GM10248 (cell line): ENCODE measurements at places on chromosomes 4 and X.

DNA sequence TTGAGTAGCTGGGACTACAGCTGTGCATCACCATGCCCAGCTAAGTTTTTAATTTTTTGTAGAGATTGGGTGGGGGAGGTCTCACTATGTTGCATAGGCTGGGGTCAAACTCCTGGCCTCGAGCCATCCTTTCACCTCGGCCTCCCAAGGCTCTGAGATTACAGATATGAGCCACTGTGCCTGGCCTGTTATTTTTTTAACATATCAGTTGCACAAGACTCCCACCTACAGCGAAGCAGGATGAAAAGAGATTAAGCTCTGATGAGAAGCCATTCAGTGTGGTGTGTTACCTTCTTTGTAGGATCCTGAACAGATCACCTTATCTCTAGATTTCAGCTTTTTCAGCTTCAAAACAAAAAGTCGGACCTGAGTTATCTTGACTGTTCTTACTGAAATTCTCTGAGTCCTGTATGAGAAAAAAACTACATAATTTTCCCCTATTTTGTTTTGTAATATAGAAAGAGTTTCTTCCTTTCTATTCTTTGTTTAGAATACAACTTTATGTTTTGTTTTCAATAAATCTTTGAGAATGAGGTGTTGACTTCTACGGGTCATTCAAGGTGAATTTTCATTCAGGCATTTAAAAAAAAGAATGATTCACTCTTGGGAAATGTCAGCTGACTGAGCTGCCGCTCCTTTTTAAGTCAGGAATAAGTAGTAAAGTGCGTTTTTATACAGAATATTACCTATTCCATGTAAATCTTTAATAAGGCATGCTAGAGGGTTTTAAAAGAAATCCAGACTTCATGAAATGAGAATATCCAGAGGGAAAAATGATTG lies 134.6 kb downstream of the ARSF start:
- DNase-seq = no peak

GRCh38 chr4:187903700-187904099 lies 91.9 kb upstream of the ZFP42 start:
- DNase-seq = no peak

GRCh38 chr4:4254666-4255065 lies 6.6 kb upstream of the TMEM128 start:
- DNase-seq = no peak

DNA sequence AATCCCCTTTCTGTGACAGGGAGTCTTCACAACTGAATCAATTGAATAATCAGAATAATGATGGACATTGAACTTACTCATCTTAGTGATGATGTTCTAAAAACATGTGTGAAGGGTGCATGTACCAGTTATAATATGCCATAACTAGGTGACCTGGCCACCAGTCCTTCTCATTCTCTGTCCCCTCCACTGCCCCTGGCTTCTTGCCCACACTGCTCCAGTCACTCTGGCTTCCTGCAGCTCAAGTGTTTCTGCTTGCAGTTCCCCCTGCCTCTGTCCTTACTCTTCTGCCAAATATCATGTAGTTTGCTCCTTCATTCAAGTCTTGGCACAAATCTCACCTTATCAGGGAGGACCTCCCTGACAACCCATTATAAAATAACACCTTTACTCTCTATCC lies 168.1 kb upstream of the SLC7A11 start:
- no peak for DNase-seq

DNA sequence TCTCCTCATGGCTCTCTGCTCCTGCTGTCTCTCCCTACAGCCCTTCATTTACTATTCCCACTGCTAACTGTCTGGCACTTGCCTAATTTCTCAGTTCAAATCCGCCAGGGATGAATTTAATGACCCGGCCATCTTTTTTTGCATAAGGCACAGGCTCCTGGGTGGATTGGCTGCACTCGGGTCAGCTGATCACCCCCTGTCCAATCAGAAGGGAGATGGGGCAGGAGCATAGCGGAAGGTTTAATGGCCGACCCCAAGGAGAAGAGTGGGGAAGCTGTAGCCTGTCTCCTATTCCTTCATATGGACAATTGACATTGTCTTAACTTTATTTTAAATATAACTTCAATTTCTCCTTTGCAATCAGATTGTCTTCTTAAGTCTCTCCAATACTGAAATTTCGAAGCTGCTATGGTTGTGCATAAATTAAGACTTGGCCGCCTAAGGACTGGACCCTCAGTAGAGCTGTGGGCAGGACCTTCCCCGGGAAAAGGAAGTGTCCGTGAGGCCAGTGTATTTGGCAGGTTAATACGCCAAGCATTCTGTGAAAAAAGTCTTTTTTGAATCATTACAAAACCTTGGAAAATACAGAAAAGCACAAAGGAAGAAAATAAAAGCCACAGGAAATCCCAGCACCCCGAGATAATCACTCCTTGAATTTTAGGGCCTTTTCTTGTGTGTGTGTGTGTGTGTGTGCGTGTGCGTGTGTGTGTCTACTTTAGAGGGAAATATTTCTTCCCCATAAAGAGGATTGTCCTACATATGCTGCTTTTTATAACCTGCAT lies 55.5 kb downstream of the SMIM20 start:
- no peak for DNase-seq

DNA sequence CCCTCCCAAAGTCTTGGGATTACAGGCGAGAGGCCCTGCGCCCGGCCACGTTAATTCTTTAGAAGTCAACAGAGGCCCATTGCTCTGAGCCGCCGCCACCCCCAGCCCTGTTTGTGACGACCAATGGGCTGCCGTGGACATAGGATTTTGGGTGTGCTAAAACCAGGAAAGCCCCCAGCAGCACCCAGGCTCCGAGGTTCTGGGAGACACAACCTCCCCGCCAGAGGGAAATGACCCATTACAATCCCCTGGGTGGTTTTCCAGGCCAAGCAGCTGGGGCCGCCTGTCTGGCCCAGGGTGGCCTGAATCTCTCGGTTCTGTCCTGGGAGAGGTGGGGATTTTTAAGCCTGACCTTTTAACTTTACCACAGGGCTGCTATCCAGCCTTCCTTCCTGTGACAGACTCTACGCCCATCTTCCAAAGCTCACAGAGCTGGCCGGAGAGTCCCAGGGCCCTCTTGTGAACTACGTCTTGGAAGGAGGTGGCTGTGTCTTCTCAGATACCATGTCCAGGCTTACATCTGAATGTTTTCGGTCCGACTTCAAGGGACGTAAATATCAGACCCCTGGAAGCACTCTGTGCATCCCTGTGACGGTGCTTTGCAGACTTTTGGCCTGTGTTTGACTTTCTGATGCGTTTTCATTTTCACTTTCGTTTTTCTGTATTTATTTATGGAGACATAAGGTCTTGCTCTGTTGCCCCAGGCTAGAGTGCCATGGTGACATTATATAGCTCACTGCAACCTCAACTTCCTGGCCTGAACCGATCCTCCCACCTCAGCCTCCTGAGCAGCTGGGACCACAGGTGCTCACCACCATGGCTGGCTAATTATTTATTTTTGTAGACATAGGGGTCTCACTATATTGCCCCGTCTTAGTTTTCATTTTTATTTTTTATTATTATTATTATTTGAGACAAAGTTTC lies 36.0 kb downstream of the P2RY8 start:
- peak; percentile 59 for DNase-seq

DNA sequence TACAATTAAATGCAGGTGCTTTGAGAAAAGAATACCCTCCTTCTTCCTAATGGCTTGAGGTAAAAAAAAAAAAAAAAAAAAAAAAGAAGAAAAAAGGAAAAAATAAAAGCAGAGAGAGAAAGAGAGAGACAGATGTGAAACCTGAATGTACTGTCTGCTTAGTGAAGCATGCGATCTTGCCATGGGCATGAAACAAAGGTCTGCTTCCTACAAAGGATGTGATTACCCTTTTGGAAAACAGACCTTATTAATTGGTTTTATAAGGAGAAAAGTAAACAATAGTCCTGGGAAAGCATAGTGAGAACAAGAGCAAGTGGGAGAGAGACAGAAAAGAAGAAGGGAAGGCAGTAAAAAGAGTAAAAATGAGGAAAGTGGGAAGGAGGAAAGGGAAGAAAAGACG lies 526.1 kb upstream of the PABPC4L start:
- DNase-seq = no peak

DNA sequence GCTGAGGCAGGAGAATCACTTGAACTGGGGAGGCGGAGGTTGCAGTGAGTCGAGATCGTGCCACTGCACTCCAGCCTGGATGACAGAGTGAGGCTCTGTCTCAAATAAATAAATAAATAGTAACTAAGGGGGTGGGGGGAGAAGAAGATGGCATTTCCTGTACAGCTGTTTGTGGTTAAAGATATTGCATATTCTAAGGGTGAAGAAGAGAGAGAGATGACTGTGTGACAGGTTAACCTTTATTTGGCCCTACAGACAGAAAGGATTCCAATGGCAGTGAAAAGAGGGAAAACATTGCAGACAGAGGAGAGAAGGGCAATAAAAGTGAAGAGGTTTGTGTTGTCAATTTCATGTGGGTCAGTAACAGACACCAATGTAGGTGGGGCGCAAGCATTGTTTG lies 9.4 kb downstream of the TASL start:
- no peak for DNase-seq

DNA sequence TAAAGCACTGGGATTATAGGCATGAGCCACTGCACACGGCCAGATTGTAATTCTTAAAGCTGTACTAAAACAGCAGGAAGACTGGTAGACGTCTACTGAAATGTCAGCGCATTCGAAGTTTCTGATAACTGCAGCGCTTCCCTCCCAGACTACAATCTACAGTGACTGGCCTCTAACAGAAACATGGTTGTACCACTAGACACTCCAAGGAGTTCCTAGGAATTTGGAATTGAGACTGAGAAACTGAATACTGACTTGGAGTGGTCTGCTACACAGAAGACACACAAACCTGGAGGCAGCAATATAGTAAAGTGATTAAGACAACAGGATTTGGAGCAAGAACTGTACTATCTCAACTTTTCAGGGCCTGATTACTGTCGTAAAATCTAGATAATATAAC lies 937 bp downstream of the HELQ start:
- DNase-seq = no peak

DNA sequence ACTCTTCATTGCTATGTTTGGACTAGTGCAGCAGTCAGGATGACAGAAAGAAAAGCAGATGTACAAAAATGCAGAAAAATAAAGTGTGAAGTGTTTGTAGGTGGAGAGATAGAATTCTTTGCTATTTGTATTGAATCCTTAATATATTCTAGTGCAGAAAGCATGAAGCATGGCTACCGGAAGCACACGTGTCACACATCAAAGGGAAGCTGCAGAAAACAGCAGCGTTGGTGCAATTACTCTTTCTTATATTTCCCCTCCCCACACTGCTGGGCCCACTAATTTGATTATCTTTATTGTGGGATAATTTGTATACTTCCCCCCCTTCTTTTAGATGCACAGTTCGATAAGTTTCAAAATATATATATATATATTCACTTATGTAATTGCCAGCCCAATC lies 35.9 kb upstream of the TAPT1 start:
- DNase-seq = no peak

DNA sequence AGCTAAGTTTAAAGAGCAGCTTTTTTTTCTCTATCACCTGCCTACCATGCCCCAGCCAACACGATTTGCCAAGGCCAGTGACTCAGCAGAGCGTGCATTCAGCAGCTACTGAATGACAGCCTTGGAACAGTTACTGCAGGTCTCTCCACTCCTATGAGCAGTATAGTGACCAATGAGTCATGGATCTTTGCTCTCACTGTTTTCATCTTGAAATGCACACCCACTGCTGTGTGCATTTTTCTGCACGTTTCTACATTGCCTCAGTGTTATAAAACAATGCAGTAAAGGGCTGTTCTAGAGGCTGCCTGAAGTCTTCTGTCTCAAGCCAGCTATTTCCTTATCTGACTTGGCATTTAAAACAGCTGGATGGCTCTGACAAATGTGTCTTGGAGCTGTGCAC lies 66.0 kb upstream of the C4orf54 start:
- DNase-seq = no peak

- DNase-seq = no peak
Observed at GRCh38 chrX:153770601-153771414, 6.8 kb downstream of the PLXNB3 start.

DNA sequence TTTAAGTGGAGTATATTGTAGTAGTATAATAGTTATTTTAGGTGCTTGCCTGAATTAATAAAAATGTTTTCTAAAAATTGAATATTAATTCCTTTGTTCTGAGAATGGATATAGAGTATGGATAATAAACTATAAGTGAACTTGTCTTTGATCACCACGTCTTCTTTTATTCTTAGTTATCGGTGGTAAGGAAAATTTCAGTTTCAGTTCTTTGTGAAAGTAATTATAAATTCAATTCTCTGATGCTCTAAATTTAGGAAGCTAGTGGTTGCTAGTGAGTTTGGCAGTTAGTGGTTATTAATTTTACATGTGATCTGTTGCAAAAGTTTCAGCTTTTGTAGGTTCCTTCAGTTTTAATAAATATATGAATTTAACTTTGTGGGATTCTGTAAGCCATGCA lies 30.8 kb downstream of the MRPL1 start:
- DNase-seq = no peak

GRCh38 chr4:181138116-181138515 lies 1105.1 kb upstream of the TENM3 start:
- no peak for DNase-seq

- no peak for DNase-seq
Observed at GRCh38 chrX:65574356-65574755, 39.8 kb upstream of the LAS1L start.
